ENCODE measurements at places on chromosomes 1 and 21.

DNA sequence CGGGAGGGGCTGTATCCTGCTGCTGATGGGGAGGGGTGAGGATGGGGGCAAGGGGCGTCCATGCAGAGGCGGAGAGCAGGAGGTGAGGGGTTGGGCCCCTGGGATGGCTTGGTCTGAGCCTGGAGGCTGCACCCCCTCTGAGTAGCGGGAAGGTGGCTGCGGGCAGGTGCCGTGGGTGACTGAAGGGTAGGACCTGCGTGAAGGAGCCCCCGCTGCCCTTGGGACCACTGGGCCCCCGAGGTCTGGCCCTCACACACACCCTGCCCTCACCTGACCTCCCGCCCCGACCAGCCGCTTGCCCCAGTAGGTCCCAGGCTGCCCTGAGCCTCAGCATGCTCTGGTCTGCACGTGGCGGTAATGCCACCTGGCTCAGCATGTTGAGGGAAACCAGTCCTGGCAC, 12.8 kb upstream of the SKI start:
- no peak for DNase-seq

GRCh38 chr1:180260541-180260940, 30.5 kb downstream of the LHX4 start:
- no peak for DNase-seq

GRCh38 chr1:203640723-203641502, 14.3 kb downstream of the ATP2B4 start:
- no peak for DNase-seq

GRCh38 chr1:179053486-179053885, 27.8 kb downstream of the FAM20B start:
- DNase-seq = no peak
